ENCODE measurements at places on chromosomes 5 and 9.

DNA sequence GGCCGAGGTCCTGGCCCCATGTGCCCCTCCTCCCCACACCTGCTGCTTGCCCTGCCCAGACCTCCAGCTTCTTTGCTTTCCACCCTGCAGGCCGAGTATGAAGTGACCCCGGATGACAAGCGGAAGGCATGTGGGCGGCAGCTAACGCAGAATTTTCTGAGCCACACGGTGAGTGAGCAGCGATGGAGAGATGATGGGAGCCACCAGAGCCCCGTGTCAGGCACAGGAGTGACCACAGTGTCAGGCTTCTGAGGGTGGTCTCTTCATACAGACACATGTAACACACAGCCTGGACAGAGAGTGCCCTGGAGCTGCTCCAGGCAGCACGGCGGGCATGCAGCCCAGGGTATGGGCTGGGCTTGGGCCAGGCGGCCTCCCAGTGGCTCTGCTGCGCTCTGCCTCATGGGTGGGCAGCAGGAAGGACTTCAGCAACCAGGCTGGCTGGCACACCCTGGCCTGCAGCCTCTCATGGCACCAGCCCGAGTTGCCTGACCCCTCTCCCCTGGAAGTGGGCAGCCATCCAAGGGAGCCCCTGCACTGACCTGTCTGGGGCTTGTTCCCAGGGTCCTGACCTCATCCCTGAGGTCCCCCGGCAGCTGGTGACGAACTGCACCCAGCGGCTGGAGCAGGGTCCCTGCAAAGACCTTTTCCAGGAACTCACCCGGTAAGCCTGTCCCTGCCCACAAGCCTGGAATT, 5.8 kb downstream of the GRK6 start:
- DNase-seq = no peak

GRCh38 chr5:57834829-57835608, 352.4 kb upstream of the ACTBL2 start:
- DNase-seq = no peak

GRCh38 chr5:172659909-172660628, 19.0 kb downstream of the NEURL1B start:
- peak; percentile 77 for DNase-seq

DNA sequence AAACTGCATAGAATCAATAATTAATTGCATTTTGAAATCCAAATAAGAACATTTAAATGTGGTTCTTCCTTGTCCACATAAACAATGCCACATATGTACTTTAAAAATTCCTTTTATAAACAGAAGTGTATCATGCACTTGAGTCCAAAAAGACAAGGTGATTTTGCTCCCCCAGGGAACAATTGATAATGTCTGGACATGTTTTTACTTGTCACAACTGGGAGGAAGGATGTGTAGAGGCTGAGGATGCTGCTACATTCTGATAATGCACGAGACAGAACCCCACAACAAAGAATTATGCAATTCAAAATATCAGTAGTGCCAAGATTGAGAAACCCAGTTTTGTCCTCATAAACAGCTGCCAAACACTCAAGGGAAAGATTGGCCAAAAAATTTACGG, 181.1 kb upstream of the ISL1 start:
- DNase-seq = no peak

DNA sequence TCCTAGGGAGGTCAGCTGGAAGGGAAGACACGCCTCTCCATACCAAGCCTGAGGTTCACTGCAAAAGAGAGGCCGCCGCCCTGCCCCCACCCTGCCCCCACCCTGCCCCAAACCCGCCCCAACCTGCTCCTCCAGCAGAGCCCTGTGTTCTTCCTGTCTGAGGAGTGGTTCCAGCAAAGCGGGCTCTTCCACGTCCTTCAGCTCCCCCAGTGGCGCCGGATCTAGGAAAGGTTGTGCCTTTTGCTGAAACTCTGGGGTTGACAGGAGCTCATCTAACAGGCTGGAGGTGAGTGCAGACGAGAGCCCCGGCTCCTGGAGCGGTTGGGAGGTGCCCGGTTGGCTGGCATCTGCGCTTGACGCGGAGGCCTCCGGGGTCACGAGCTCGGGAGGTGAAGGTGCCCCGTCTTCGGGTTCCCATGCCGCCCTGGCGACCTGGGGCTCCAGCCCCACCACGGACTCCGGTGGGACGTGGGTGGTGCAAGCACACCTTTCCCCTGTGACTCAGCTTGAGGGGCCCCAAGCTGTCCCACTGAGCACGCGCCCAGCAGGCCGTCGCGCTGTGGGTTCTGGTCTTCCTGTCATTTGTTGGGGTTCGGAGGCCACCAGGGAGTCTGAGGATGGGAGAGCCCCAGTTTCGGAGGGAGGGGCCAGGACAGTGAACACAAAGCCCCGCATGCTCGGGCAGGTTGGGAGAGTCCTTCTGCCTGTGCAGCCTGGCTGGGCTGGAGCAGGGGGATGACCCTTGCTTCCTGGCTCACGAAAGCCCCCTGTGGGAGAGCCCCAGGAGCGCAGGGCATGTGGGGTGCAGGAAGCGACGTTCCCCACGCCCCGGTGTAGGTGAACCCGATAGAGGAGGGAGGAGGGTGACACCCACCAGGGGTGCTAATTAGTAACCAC, 1467.1 kb downstream of the FOXD4L5 start:
- DNase-seq = peak; percentile 48

DNA sequence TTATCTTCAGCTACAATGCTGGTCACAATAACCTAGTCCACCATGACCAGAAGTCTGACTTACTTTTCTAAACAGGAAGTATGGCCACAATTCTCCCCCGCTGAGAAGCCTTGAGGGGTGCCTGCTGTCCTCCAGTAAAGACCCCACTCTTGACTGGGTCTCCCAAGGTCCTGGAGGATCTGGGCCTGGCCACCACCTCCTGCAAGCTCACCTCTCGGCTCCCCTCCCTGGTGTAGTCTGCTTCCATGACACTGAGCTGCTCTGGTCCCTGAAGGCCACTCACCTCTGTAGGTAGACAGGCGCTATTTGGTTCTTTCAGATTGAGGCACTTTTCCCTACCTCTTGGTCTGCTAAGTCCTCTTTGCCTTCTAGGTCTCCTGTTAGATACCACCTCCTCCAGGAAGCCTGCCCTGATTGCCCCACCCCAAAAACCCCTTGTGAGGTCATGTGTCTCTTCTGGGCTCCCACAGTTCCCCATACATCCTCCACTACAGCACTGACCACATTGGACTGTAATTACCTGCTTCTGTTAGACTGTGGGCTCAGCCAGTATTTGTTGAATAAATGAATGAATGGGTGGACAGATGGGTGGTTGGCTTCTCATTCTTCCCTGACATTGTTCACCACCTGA, 62.6 kb upstream of the IER5L start:
- DNase-seq = no peak

GRCh38 chr9:134173127-134174072, 9.0 kb upstream of the RNU6ATAC start:
- no peak for DNase-seq

- peak; percentile 70 for DNase-seq
These were observed 69.0 kb upstream of the GGTA1 start for GRCh38 chr9:121568343-121569265.

All from testis (tissue), 5 donors.